Left colon (tissue), 2 donors: ENCODE measurements at places on chromosomes 6 and 20.
A peak's percentile ranks its signal among the peaks of the same experiment; 100 is the strongest.

DNA sequence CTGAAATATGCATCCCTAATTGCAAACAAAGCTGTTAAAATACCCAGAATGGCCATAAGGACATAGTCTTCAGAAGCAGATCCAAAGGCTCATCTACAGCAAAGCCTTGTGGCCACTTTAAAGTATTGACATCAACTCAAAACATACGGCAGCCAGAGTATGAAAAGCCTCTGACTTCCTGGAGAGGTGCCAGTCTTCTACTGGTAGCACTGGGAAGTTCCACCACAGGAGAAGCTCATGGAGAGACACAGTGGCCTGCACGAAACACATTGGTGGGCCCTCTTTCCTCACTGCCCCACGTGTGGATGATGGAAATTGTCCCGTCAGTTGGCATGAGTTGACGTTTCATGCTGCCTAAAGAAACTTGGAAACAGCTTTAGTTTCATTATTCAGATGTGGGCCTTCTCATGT is 202.6 kb upstream of the HEY2 start:
- no peak for DNase-seq

DNA sequence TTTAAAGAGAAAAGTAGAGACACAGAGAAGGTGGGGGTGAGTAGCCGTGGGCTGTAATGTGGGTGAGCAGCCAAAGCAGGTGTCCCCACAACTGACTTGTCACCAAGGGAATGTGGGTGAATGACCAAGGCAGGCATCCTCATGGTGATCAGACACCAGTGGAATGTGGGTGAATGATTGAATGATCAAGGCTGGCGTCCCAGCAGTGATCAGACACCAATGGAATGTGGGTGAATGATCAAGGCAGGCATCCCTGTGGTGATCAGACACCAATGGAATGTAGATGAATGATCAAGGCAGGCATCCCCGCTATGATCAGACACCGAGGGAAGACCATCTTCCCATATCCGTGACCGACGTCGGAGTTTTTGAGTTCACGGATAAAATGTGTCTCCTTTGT is 49.8 kb upstream of the OR14J1 start:
- no peak for DNase-seq

GRCh38 chr20:237489-237888 is 10.4 kb downstream of the DEFB129 start:
- DNase-seq = peak; percentile 32

DNA sequence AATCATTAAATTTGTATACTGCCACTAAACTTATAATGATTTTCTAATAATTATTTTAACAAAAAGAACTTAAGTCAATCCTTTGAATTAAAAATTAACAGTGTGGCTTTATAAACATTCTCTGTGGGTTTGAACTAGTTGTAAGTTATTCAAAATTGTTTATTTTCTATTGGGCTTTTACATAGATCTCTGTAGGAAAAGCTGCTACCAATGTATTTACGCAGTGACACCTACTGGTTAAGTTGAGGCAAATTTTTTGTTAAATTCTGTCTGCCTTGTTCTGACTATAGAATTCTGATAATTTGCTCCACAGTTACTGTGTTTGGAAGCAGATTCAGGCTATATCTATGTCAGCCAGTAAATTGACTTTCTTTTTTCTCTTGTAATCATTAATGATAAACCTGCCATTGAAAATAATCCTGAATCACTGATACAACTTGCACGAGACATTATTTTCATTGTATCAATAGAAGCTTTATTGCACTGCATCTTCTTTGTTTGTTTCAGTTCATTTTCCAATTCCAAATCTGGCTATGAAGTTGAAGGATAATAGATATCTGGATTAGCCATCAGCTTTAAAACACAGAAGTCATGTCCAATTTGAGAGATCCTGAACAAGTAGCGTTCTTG is 66.0 kb upstream of the UTRN start:
- DNase-seq = no peak

GRCh38 chr20:60011512-60012507 is 53.6 kb downstream of the CDH26 start:
- no peak for DNase-seq

DNA sequence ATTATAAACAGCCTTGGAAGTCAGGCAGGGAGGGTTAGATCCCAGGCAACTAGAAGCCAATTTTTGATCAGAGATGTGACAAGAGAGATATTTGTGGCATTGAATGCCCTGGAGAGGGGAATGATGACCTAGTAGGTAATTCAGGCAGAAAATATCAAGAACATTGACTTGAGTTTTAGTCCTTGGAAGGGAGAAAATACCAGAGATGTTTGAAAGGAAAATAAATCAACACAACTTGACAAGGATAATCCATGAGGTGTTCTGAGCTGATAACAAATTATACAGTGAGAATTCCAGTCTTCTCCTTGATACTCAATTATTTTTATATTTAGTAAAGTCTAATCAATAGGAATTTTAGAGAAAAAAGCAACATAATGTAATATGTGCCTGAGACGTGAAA is 10.6 kb upstream of the MARCKS start:
- no peak for DNase-seq

DNA sequence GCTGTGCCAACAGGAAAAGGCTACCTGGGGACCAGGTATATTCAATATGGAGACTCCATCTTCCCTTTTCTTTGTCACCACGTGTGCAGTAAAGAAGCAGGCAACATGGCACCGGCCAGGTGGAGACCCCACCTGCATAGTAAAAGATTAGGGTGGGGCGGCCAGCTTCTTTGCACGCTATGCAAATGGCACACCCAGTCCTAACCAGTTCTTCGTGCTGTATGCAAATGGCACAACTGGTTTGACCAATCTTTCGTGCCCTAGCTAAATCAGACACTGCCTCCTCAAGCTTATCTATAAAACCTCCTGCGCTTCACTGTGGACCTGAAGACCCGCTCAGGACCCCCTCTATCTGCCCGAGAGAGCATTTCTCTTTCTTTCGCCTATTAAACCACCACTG is 88.8 kb upstream of the EZR start:
- DNase-seq = no peak

DNA sequence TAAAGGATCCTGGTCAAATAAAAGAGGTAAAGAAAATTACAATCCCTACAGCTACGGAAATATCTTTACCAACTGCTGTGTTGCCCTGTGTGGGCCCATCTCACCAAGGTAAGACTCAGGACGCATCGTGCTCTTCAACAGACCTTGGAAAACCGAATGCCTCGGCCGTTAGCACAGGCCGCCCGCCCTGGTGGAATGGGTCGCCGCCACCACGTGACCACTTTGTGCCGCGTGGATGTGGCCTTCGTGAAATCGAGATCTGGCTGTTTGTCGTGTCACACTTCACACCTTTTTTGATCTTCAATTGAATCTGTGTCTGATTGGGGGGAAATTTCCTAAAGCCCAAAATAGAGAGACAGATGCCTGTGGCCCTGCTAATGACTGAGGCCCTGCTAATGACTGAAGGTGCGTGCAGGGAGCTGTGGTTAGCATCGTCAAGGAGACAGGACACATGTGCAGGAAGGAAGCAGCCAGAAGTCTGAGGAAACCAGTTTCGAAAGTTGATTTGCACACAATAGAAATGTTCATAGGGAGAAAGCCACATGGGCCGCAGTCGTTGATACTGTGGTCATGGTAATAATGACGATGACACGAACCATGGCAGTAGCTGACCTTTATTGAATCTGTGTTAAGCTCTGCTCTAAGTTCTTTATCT is 175.7 kb upstream of the SNX9 start:
- no peak for DNase-seq

GRCh38 chr20:21100578-21101452 is 5.3 kb downstream of the LINC00237 start:
- DNase-seq = no peak

DNA sequence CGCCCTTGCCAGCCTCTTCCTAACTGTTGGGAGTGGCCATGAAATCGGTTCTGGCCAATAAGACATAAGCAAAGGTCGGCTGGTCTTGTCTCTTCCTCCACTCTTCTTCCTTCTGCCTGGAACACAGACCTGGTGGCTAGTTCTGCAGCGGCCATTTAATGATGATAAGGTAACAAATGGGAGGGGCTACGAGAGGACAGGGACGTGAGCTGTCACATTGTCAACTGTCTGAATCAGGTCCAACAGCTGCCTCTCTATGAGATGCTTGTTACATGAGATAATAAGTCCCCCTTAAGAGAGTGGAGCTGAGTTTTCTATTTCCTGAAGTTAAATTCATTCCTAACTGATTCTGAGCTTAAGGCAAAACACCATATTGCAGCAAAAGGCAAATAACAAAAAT is 12.5 kb upstream of the TMEM242 start:
- no peak for DNase-seq

DNA sequence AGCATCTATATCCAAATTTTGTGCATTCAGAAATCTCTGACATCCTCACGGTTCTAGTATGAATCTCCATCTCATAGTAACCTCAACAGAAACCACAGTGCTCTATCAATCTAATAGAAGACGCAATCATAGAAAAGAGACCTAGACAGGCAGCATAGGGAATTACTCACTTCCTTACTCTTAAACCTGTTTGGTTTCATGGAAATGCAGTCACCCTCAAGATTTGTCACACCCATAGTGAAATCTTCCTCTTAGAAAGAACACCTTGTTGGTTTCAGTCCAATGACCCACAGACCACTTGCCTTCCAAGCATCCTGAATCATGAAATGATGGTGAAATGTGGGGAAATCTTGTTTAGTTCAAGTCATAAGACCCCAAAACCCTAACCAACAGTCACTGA is 166.1 kb upstream of the PRDM1 start:
- DNase-seq = no peak

- DNase-seq = peak; percentile 34
These were observed 242.4 kb downstream of the ALDH8A1 start for GRCh38 chr6:134707342-134708031.

DNA sequence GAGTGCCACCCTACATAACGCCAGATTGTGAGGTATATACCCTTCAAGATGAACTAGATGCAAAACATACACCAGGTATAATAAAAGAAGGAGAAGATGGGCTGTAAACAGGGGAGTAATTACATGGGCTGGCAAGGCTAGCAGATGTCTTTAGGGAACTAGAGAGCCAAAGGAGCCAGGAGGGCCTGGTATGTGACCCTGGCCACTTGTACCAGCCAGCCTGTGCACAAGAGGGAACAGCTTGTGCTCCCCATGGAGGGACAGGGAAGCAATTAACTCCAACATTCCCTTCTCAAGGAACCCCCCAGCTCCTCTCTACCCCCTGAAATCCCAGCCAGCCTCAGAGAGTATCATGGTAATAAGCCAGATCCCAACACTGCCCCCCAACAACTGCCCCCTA is 139.9 kb downstream of the HIVEP2 start:
- DNase-seq = no peak

- no peak for DNase-seq
These were observed 64.5 kb upstream of the PMEPA1 start for GRCh38 chr20:57774111-57774880.

DNA sequence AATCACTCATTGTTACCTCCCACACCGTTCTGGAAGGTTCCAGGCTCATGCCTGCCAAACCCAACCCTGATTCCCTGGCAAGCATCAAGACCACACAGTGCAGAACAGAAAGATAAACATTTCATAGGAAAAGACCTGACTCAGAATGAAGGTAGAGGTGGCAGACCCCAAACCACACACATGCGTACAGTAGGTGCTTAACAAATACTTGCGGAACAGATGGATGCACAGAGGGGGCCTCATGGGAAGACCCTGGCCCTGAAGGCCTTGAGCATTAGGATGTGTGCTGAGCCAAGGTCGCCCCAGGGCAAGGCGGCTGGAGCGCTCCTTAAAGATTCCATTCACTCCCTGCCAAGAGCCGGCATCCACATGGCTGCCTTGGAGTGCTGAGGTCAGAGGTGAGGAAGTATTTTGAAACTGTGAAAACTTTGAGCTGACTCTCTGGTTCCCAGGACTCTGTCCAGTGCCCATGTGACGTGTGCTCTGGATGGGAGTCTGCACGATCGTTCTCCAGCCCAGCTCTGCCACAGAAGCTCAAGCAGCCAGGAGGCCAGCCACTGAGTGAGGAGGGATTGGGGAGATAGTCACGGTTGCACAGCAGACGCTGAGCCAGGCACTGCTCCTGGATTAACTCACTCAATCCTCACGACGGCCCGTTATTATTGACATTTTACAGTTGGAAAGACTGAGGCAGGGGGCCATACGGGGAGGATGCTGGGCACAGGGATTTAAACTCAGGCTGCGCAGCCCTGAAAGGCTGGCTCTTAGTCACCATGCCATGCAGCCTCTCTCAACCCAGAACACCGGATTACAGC is 65.5 kb upstream of the AFDN start:
- DNase-seq = no peak

GRCh38 chr6:97240222-97240621 is 42.8 kb downstream of the MMS22L start:
- DNase-seq = no peak

DNA sequence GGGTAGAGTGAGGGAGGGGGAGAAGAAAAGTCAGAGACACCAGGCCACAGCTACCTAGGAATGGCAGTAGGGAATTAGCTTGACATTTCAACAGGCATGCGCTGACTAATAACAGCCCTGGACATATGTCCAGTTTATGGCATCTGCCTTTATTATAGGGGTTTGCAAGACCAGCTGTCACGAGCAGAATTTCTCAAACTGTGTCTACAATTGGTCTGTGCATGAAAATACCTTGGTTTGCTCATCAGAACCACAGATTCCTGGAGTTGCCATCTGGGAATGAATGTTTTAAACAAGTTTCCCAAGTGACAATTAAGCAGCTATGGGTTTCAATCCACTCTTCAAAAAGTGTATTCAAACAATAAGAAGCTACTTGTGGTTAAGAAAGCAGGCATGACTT is 110.3 kb upstream of the ENPP5 start:
- no peak for DNase-seq

- DNase-seq = no peak
These were observed 601.2 kb downstream of the DHX35 start for GRCh38 chr20:39563349-39563748.

DNA sequence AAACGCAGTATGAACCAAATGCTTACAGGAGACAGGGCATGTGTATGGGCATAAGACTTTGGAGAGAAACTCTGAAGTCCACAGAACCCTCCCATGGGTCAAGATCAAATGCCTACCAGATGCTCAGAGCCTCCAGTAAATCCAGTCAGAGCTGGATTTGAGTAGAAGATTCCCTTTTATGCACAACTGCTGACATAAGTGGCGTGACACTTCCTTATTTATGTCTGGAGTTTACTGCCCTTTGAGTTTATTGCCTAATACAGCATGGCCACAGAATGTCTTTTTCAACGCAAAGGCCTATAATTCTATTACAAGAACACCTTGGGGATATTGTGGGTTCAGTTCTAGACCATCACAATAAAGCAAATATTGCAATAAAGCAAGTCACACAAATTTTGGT is 220.0 kb upstream of the FOXQ1 start:
- no peak for DNase-seq

GRCh38 chr6:81253821-81254220 is 498.7 kb downstream of the TENT5A start:
- DNase-seq = no peak

DNA sequence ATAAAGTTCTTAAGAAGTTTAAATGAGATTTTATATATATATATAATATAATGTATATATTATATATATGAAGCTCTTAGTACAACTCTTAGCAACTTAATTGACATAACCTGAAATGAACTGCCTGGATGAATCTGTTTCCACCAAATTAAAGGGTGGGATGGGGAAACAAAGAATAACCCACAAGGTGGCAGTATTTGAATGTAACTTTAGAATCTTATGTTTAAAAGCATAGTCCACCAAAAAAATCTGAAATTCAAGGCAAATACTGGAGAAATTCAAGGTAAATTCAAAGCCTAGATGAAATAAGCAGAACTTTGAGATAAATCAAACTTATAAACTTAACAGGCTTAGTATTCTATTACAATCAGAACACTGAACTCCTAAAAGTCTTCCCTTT is 4.4 kb upstream of the IBTK start:
- DNase-seq = no peak
